ENCODE measurements at places on chromosomes 2 and 18. TPM values are rescaled to one million over a fixed set of nuclear protein-coding genes. Genes with fewer than 3 reads are reported as not detected.

The ZAP70 gene
- polyA plus RNA-seq: 0.09 TPM

GRCh38 chr2:215460682-215461382 lies 25.0 kb upstream of the FN1 start:
- no peak for DNase-seq

- DNase-seq: no peak
Observed at GRCh38 chr2:137405496-137405895, 558.8 kb upstream of the HNMT start.

DNA sequence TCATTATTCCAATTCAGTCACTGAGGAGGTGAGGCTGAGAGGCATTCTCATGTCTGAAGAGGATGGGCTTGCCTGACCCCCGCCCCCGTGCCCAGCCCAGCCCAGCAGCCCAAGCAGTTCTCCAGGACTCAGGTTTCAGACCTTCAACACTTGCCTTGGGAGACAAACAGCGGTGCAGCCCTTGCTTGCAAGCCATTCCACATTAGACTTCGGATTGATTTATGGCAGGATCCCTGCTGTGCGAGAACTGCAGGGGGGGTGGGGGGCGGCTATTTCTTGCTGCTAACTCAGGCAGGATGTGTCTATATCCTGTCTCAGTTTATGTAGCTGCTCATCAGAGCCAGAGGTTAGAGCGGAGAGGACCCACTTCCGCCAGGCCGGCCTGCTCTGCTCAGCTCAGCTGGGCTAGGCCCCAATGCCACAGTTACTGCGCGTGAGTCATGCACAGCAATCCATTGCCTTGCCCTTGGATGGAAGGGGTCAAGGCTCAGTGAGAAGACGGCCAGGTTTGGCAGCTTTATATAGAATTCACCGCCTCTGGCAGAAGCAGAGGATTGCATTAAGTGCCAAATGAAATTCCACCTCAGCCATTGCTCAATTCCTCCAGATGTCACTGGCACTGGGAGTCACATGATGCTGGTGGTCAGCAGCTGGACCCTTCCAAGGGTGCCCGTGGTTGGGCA lies 1.8 kb downstream of the GYPC start:
- DNase-seq: peak; percentile 5

DNA sequence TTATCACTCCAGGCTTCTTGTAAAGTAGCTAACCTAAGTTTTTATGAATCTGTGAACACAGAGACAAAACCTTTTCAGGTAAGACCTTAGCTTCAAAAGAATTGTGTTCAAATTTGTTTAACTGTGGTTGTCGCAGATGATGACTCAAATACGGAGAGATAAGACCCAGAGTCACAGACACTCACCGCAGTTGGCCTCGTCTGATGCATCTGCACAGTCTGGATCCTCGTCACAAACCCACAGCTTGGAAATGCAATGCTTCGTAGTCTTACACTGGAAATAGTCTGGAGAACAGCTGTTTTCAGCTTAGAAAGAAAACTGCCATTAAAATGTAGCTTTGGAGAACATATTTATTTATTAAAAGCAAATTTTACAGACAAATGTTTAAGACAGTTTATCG lies 1662.1 kb upstream of the NXPH2 start:
- no peak for DNase-seq

GRCh38 chr2:152723918-152724317 lies 5.5 kb downstream of the ARL6IP6 start:
- no peak for DNase-seq

DNA sequence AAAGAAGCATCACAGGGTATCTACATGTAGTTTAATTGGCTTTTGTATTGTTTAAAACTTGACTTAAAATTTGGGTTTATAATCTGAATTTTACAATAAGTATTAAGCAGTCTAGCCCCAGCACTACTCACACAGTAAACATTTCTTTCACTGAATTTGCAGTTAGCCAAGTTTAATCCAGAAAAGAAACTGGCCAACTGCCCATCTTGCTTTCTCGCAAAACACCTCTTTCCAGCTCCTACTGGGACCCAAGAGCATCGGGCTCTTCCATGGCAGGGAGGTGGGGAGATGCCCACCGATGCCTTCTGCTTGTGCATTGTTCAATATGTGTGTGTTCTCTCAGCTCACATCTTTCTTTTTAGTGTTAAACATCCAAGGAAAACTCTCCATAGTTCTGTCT lies 212.8 kb upstream of the BOD1L2 start:
- no peak for DNase-seq
